ENCODE measurements at places on chromosomes 5 and 9.

- no peak for DNase-seq
Observed at GRCh38 chr5:44390351-44390750, 1.1 kb upstream of the FGF10 start.

GRCh38 chr9:110512817-110513216 is 66.7 kb downstream of the SVEP1 start:
- DNase-seq = no peak

DNA sequence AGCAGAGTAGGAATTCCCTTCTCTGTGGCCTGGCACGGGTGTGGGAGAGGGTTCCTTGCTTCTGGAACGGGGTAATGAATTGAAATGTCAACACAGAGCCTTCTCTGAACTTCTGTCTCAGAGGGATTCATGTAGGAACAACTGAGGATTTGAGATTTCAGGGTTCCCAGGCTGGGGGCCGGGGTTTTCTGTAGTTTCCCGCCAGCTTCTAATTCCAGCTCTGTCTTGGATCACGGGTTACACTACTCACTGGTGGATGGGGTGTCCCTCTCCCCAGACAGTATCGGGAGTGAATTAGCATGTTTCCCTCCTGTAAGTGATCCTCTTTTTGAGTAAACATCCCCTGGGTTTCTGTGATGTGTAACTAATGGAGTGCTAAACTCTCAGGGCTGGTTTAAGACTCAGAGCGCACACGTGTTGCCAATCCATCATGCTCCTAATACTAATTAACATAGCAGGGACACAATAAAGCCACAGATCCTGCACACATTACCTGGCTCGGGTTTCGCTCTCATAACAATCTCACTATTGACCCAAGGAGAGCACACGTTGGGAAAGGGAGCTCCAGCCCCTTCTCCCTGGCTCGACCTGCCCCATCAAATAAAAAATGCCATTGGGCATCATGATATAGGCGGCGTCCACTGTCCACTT is 18.1 kb upstream of the DMRT2 start:
- no peak for DNase-seq

GRCh38 chr5:101338226-101338625 is 435.1 kb upstream of the ST8SIA4 start:
- no peak for DNase-seq

GRCh38 chr9:134004881-134005280 is 12.8 kb upstream of the VAV2 start:
- DNase-seq = no peak

Measured in Kasumi-1 (cell line).